ENCODE measurements at places on chromosomes 4 and X. TPM values are rescaled to one million over a fixed set of nuclear protein-coding genes. Genes with fewer than 3 reads are reported as not detected.

GPR173 gene
- total RNA-seq: 1.3 TPM

IGFBP7 gene
- 2,241 TPM for total RNA-seq

CDKL5 gene
- 2.5 TPM for total RNA-seq

ZNF630 gene
- total RNA-seq: 0.97 TPM

AFM gene
- not detected for total RNA-seq

SUPT20HL2 gene
- not detected for total RNA-seq

RTL3 gene
- total RNA-seq: not detected

ADGRG2 gene
- total RNA-seq: 2.3 TPM

ESX1 gene
- not detected for total RNA-seq

PPP3CA gene
- total RNA-seq: 24.6 TPM

TLR1 gene
- total RNA-seq: 1.6 TPM

SYP gene
- total RNA-seq: 0.32 TPM

RRH gene
- not detected for total RNA-seq

SPANXN3 gene
- total RNA-seq: not detected

DCHS2 gene
- total RNA-seq: not detected

CENPVL1 gene
- total RNA-seq: not detected

SOX3 gene
- total RNA-seq: not detected

PAGE4 gene
- total RNA-seq: not detected

RAP1GDS1 gene
- 33.0 TPM for total RNA-seq

AKAP14 gene
- total RNA-seq: not detected

NAA11 gene
- not detected for total RNA-seq

ZNF157 gene
- not detected for total RNA-seq

HSD17B13 gene
- total RNA-seq: not detected

Measured in cardiac atrium fibroblast (primary cell).